SW480 (cell line): ENCODE measurements at places on chromosomes 1 and 21.

DNA sequence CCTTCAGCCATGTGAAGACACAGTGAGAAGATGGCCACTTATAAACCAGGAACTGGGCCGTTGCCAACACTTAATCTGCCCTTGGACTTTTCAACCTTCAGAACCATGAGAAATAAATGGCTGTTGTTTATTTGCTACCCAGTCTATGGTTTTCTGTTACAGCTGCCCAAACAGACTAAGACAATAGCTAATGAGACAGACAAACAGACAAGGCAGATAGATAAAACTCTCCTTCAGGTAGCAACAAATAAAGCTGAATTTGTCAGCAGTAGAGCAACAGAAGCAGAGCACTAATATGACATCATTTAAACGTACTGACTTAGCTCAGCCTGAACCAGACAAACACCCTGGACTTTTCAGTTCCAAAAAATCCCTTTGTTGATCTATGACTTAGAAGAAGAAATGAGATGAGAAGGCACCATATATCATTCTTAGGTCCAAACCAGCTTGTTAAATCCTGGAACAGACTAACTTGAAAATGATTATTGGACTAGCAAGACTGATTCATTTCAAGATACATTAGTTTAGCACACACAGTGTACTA is 27.0 kb downstream of the ZZZ3 start:
- DNase-seq, result no peak

- DNase-seq, result no peak
These were observed 295.7 kb downstream of the SETD4 start for GRCh38 chr21:35764586-35764985.

DNA sequence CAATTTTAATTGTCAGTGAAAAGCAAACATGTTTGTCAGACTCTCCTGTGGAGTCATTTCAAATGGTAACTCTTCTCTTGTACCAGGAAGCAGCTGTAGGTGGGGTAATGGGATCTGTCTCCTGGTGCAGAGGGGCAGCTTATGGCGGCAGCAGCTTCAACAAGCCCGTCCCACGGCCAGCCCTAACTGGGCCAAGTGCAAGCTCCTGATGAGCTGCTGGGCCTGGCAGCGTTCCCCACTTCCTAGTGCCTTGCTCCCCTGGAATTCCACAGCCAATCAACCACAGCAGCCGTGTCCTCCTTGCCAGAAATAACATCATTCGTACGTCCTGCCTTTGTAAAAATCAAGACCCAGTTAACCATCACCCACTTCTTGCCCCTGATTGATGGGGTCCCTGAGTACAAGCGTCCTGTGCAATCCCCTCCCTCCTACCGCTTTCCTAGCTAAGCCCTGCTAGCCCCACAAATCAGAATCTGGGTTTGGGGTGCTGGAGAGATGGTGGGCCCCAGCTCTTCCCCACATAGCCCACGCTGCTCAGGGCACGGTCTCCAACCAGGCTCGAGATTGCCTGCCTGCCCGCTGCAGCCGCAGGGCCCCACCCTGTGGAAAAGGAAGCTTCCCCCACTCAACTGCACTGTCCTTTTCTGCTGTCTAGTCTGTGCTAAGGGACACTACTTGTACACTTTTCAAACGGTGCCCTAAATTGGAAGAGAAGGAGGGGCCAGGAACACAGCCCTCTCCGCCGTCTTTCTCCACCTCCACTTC is 61.2 kb downstream of the TOR1AIP2 start:
- no peak for DNase-seq

DNA sequence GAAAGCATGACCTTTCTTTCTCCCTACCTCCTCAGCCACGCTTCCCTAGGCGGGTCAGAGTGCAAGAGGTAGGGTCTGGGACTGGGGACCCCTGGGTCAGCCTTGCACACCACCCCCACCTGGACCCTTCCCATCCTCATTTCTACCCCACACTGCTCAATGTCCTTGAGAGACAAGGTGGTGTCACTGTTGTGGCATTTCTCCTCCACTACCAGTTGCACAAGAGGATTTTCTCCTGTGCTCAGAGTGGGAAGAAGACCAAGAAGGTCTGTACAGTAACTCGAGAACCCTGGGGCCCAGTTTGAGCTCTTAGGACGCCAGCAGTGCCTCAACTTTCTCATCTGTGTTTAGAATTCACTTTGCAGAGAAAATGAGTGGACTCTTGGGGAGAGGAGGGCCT is 49.4 kb upstream of the CD34 start:
- no peak for DNase-seq

DNA sequence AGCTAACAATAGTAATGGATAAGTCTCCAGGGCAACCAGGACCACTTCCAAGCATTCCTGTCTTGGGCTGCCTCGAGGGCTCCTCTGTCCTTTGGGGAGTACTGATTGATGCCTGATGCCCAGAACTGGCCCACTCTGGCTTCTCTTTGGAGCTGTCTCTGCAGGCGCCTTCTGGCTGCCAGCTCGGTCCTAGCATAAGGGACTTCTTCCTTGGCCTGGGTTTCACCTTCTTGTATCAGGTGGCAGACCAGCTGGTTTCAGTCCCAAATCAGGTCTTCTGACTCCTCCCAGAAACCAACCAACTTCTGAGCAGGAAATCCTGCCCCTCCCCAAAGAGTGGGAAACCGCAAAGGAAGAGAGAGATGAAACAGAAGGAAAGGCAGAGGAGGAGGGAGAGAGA is 10.6 kb downstream of the G0S2 start:
- no peak for DNase-seq

DNA sequence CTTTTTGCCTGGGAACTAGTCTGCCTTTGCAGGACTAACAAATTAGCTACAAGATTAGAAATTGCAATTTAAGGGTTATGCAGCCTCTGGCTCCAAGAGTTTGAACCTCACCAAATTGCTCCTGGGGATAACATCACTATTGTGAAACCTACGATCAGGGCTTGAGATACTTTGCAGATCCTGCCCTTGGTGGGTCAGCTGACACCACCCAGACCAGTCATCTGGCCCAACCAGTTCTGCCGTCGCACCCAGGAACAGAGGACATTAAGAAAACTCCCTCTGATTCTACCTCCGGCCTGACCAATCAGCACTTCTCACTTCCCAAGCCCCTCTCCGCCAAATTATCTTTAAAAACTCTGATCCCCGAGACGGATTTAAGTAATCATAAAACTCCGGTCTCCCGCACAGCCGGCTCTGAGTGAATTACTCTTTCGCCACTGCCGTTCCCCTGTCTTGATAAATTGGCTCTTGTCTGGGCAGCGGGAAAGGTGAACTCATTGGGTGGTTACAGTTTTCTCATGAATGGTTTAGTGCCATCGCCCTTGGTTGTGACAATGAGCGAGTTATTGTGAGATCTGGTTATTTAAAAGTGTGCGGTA is 32.9 kb upstream of the B3GALT5 start:
- no peak for DNase-seq

DNA sequence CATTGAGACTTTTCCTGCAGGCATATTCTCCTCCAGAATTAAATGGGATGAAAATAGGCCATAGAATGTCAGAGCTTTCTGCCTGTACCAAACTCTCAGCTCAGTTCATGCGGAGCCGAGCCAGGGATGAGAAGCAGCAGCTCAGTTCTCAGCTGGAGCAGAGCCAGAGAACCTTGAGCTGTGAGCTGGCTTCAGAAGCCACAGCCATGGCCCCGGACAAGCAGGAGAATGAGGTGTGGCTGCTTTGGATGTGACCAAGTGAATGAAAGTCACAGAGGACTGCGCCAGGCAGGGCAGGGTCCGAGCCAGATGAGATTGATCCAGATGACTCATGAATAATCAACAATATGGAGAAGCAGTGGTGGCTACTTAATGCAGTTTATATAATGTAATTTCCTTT is 633.8 kb downstream of the NCAM2 start:
- DNase-seq, result peak; percentile 5

DNA sequence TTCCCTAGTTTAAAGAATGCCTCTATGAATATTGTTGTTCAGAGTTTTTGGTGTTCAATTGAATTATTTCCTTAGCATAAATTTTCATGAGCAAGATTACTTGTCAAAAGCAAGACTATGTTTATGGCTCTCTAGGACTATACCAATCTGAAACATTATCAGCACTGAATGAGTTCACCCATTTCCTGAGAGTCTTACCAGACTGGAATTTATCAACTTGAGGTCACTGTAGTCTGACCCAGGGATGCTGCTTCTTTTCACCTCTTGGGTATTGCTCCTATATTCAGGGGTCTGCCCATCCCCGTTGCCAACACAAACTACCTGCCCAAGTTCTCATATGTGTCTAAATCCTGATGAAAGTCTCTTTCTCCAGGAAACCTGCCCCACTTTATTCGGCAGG is 42.6 kb downstream of the OPTC start:
- no peak for DNase-seq

DNA sequence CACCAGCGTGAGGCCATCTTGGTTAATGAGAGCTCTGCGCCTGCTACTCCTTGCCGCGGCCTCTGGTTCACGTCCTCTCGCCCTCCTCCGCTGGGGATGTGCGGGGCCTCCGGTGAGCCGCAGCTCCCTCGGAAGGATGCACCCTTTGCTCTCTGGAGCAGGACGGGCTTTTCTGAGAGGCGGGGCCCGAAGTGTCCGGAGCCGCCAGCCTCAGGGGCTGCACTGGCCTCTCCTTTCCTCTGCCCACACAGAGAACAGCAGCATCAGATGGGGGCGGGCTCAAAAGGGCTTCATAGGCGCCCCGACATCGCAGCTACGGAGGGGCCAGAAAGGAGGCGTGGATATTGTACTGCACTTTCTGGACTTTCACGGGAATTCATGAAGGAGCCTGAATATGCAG is 284.7 kb downstream of the CAMTA1 start:
- DNase-seq, result no peak

DNA sequence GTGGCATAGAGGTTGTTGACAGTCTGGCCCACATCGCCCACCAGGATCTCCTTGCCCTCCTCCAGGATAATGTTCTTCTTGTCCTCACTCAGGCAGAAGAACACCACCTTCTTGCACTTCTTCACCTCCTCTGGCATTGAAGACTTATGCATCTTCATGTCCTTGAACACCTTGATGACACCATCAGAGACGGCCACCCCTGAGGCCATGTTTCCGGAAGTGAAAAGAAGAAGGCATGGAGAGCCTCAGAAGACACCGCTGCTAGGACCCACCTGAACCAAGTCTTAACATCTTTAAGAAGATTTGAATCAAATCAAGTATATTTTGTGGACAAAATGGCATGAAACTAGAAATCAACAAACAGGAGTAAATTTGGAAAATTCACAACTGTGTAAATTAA is 56.2 kb downstream of the C1orf185 start:
- no peak for DNase-seq

DNA sequence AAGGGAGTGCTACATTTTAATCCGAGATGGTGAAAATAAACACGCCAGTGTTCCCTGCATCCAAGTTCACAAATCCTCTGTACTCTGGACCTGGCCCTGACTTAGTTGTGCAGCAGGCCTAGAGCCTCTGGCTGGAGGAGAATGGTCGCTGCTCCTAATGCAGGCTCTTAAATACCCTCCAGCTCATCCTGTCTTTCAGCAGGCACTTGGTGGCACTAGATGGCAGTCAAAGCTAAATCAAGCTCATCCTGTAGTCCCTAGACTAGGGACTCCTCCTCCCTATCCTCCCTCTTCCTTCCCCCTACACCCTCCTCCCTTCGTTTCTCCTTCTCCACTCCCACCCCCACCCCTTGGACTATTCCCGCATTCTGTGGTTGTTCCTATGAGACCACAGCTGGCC is 41.6 kb upstream of the MTR start:
- peak; percentile 59 for DNase-seq

DNA sequence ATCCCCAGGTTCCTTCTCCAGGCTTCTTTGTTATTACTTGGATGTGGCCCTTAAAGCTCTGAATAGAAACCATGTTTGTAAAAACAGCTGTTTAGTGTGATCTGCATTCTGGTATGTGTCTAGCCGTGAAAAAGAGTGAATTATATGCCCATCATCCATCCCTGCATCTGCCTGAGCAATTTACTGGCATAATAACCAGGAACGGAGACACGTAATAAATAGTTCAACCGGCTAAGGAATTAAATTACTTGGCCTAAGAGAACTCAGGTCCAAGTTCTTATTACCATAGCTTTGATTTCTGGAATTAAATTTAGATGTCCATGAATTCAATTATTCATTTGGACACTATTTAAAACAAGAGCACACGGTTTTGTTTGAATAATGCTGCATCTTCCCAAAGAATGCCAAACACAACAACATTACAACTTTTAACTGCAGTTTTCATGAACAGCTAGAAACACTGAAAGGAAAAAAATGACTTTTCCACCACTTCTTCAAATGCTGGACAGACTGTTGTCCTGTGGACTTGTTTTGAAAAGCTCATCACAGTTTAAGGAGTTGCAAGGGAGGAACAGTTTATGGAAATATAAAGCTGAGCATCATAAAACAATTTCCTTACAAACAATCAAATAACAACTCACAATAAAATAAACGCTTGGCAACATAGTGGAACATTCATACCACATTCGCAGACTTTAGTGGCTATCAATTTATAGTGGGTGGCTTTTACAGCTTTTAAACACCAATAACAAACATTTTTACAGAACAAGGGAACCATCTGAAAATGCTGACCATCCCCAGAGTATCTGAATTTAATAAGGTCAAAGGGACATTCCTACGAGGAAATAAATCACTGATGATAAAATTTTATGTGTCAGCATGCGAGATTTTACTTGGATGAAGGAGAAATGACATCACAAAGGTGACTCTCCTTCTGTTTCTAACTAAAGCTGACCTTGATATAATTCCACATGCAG is 144.7 kb downstream of the APP start:
- no peak for DNase-seq

DNA sequence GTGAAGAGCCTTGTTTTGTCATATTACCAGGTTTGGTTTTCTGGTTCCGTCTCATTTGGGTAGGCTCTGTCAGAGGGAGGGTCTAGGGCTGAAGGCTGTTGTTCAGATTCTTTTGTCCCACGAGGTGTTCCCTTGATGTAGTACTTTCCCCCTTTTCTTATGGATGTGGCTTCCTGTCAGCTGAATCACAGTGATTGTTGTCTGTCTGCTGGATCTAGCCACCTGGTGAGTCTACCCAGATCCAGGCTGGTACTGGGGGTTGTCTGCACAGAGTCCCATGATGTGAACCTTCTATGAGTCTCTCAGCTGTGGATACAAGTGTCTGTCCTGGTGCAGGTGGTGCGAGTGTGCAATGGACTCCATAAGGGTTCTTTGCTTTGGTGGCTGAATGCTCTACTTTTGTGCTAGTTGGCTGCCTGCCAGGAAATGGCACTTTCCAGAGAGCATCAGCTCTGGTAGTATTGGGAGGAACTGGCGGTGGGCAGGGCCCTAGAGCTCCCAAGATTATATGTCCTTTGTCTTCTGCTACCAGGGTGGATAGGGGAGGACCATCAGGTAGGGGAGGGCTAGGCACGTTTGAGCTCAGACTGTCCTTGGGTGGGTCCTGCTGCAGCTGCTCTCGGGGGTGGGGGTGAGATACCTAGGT is 246.0 kb downstream of the RYR2 start:
- no peak for DNase-seq
